ENCODE measurements at places on chromosomes 2 and 18. TPM values are rescaled to one million over a fixed set of nuclear protein-coding genes. Genes with fewer than 3 reads are reported as not detected.

Gene PTPN2
- 25.7 TPM for total RNA-seq

Gene HOXD1
- not detected for total RNA-seq

Gene RBM44
- 0.58 TPM for total RNA-seq

Gene NEU2
- total RNA-seq, result not detected

Gene CEP192
- total RNA-seq, result 39.4 TPM

Gene LBX2
- total RNA-seq, result 6.3 TPM

Gene ZSWIM2
- total RNA-seq, result not detected

Gene EFHD1
- total RNA-seq, result not detected

Gene TUBA3E
- total RNA-seq, result not detected

Gene LIMS2
- 0.44 TPM for total RNA-seq

Gene ANKRD30B
- 0.50 TPM for total RNA-seq

Gene MROH2A
- total RNA-seq, result not detected

Gene DLGAP1
- 3.1 TPM for total RNA-seq

Gene ECEL1
- total RNA-seq, result not detected

Gene CLEC4F
- not detected for total RNA-seq

Gene LYPD1
- total RNA-seq, result 0.73 TPM

Gene KATNAL2
- total RNA-seq, result 9.6 TPM

Gene CGREF1
- total RNA-seq, result 3.6 TPM

Gene GNAL
- 0.15 TPM for total RNA-seq

Gene CTLA4
- not detected for total RNA-seq

Gene PROKR1
- not detected for total RNA-seq

Gene TBR1
- not detected for total RNA-seq

All from smooth muscle cell of trachea (primary cell).